Naive thymus-derived CD8-positive, alpha-beta T cell (primary cell): ENCODE measurements at places on chromosomes 11 and 22.

DNA sequence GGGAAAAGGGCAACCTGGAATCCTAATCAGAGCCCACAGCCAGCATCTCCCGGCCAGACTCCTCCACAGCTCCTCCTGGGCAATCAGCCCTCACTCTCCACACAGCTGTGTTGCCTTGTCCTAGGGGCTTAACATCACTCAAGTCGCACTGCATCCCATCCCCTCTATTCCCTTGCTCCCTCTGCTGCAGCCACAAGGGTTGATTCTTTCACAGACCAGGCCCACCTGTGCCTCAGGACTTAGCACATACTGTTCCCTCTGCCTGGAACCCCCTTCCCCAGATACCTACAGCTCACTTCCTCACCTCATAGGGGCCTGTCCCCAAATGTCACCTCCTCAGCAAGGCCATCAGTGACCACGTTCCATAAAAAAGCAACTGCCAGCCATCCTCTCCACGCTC lies 18.4 kb downstream of the SPATA19 start:
- DNase-seq: no peak

GRCh38 chr22:36067235-36067558 lies 38.6 kb upstream of the RBFOX2 start:
- DNase-seq: no peak

DNA sequence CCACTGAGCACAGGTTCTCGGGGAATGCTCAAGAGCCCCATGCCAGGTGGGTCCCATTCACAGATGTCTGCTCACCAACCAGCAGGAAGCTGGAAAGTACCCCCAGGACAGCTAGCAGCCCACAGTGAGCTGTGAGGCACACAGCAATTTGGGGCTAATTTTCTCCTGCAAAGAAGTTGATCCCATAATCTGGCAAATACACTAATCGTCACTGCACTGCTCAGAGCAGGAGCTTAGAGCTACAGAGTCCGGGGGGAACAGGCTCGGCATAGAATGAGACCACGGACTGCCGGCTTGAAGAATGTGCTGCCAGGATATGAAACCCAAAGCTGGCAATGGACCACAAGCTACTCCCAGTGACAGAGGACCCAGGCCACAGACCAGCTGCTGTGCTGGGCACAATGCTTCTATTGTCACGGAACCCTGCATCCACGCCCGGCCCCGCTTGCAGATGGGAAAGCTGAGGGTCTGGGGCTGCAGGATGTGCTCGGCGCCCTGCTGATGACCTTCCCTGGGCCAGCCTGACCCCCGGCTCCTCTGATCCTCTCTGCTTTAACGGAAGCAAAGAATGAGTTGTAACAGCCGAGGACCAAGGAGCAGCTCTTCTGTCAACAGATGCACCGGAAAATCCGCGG lies 239.7 kb downstream of the CTTN start:
- no peak for DNase-seq

GRCh38 chr22:20015187-20015625 lies 1.4 kb downstream of the ARVCF start:
- no peak for DNase-seq

DNA sequence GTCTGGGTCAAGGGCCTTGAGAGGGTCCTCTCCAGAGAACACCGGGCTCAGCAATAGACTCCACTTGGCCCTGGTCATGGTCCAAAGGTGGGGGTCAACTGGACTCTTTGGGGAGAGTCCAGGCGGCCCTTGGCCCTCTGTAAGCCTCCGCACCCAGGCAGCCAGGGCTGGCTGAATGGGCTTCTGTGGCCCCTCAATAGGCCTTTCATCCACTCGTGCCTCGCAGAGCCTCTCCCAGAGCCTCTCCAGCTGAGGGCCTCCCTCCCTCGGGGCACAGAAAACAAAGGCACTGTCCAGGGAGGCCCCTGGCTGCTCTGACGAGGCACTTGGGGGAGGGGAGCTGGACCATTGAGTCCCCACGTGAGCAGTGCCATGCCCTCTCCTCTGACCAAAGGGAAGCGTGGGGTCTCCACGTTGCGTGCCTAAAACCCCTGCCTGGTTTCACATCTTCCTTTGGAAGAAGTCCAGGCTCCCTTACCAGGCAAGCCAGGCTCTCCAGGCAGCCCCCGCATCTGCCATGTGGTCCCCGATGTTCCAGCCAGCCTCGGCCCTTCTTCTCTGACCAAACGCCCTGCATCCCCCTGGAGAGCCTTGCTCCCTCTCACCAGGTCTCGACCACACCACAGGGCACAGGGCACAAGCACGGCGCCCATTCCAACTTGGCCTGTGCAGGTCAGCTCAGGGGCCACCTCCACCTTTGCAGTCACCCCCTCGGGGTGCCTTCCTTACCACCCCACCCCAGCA lies 15.5 kb downstream of the KIAA0930 start:
- DNase-seq: no peak
